ENCODE measurements at places on chromosomes 3 and 15.
A peak's percentile ranks its signal among the peaks of the same experiment; 100 is the strongest.

DNA sequence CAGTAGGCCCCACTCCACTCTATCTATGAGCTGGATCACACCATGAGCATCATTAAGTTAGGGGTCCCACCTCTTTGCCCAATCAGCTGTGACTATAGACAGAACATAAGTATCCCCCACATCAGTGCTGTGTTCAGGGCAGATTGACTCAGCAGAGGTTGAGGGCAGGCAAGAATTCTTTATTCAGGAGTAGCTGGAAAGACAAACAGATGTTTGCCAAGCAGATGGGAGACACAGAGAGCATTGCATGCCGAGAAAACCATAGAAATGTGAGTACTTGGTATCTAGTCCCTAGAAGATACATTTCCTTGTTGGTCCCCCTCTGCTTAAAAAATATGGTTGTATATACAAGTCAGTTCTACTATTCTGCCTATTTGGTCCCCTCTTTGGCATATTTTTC is 440.8 kb downstream of the RAP2B start:
- no peak for DNase-seq

- DNase-seq = peak; percentile 89
Observed at GRCh38 chr15:41811432-41812195, 16.3 kb upstream of the JMJD7 start.

DNA sequence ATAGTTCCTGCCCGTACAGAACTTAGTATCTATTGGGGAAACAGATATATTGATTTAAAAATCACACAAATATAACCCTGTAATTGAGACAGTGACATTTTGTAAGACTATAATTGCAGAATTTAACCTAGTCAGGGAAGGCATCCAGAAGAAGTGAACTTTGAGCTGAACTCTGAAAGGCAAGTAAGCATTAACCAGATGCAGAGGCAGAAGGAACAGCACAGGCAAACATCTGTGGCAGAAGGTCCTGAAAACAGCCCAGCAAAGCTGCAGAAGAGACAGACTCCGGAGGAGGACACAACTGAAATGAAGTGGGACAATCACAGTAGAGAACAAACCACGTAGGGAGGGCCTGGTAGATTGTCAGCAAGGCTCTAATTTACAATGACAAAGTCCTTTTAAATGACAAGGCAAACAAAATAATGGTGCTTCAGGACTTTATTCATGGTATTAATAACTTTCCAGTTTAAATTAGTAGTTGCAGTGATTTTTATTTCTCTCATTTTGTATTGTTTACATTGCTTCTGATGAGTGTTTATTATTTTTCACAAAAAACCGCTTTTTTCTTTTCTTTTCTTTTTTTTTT is 14.5 kb downstream of the BCL2A1 start:
- no peak for DNase-seq

DNA sequence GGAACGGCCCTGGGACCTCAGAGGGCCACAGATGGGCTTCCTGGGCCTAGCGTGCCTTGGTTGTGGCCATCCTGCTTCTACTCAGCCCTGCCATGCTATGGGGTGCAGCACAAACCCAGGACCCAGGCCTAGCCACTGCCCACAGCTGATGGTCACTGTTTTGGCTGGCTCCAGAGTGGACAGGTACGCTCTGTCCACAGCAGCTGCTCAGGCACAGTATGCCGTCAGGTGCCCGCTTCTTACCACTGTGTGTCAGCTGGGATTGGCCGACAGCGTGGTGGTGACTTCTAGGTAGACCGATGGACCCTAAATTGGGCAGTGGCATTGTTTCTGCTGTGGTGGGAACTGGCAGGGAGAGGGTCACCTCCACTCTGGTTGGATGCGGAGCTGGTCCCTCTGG is 47.3 kb downstream of the KLF13 start:
- DNase-seq = no peak

GRCh38 chr3:170705131-170705530 is 119.3 kb upstream of the SLC7A14 start:
- DNase-seq = no peak

- DNase-seq = no peak
Observed at GRCh38 chr3:100902572-100902971, 90.6 kb downstream of the ABI3BP start.

- no peak for DNase-seq
Observed at GRCh38 chr3:152998591-152998990, 163.4 kb upstream of the RAP2B start.

DNA sequence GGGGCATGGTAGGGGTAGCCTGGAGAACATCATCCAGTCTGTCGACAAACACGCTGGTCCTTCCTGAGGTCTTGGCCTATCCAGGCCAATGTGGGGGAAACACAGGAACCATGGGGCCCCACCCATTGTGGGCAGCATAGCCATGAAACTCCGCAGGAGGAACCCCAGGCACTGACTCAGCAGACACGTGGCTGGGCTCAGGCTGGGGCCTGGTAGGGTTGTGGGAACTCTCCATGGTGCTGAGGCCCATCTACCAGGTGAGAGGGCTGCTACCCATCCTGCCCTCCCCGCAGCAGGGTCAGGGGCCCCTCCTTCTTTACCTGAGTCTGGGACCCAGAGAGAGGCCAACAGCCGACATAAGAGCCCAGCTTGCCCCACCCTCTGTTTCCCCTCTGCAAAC is 22.6 kb upstream of the CACNA2D2 start:
- no peak for DNase-seq

GRCh38 chr3:196193133-196193735 is 18.0 kb downstream of the ZDHHC19 start:
- no peak for DNase-seq

DNA sequence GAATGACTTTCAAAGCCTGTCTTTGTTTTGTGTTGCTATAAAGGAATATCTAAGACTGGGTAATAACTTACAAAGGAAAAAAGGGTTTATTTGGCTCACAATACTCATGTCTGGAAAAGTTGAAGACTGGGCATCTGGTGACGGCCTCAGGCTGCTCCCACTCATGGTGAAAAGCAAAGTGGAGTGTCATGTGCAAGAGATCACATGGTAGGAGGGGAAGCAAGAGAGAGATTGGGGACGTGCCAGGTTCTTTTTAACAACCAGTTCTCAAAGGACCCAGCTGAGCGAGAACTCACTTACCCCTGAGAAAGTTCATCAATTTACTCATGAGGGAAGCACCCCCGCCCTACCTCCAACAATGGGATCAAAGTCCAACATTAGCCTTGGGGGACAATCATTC is 929.4 kb downstream of the ROBO1 start:
- DNase-seq = no peak

GRCh38 chr3:32948625-32949445 is 2.6 kb upstream of the CCR4 start:
- no peak for DNase-seq

DNA sequence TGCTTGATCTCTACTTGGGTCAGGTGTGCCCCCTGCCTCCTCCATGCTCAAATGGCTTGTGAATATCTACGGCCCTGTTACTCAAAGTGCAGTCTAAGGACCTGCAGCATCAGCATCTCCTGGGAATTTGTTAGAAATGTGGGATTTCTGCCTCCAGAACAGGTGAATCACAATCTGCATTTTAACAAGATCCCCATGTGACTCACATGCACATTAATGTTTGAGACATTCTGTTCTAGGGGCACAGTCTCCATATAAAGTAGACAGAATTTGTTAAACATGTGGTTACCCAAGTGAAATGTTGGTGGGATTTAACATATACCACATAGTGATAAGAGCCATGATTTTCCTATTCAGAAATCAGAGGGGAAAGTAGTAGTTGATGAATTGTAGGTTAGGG is 256.2 kb downstream of the NR1D2 start:
- no peak for DNase-seq

- no peak for DNase-seq
Observed at GRCh38 chr3:40713795-40714194, 189.0 kb downstream of the ZNF621 start.

- DNase-seq = no peak
Observed at GRCh38 chr3:141223673-141224166, 7.9 kb upstream of the PXYLP1 start.

DNA sequence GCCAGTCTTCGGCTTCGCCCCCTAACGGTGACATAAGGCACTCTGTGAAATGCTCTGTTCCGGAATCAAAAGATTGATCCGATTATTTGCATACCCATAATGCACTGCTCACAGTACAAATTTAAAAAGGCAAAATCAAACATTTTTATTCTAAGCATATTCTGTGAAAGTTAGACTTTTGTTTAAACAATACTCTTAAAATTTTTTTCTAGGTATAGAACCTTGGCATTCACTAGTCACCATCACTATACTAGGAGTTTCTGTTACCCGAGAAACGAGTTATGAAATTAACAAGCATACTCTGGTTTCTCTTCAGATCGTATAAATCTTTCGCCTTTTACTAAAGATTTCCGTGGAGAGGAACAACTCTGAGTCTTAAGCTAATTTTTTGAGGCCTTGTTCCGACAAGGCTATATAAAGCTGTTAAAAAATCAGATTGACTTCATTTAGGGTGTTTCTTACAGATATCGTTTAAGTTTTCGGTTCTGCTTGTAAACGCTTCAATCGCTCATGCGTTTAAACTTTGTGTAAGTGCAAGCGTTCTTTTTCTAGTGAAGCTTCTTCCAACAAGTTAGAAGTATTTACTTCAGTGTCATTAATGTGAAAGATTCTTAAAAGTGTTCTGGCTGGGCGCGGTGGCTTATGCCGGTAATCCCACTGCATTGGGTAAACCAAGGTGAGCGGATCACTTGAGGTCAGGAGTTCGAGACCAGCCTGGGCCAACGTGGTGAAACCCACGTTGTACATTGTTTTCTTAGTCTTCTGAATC is at the start of gene RNU5B-1:
Gene RNU5B-1, plus strand, starts transcription at position 297 of the 769 bp plus-strand sequence.
- peak; percentile 76 for DNase-seq

GRCh38 chr3:30428251-30428650 is 178.2 kb upstream of the TGFBR2 start:
- DNase-seq = no peak

DNA sequence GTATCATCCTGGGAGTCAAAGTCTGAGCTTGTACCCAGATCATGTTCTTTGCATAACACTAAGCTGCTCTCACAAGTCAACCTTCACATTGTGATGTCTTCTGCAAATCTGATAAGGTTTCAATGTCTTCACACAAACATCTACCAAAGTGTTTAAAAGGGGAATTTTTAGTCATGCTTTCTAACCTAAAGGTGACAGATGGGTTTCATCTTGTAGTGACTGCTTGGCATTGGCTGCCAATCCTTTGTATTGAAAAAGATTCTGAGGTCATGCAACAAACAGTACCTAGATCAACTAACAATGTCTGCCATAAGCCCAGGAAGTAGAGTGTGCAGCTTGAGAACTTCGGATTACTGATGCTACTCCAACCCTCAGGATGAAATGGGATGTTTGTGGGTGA is 43.6 kb upstream of the DIPK2A start:
- DNase-seq = no peak

DNA sequence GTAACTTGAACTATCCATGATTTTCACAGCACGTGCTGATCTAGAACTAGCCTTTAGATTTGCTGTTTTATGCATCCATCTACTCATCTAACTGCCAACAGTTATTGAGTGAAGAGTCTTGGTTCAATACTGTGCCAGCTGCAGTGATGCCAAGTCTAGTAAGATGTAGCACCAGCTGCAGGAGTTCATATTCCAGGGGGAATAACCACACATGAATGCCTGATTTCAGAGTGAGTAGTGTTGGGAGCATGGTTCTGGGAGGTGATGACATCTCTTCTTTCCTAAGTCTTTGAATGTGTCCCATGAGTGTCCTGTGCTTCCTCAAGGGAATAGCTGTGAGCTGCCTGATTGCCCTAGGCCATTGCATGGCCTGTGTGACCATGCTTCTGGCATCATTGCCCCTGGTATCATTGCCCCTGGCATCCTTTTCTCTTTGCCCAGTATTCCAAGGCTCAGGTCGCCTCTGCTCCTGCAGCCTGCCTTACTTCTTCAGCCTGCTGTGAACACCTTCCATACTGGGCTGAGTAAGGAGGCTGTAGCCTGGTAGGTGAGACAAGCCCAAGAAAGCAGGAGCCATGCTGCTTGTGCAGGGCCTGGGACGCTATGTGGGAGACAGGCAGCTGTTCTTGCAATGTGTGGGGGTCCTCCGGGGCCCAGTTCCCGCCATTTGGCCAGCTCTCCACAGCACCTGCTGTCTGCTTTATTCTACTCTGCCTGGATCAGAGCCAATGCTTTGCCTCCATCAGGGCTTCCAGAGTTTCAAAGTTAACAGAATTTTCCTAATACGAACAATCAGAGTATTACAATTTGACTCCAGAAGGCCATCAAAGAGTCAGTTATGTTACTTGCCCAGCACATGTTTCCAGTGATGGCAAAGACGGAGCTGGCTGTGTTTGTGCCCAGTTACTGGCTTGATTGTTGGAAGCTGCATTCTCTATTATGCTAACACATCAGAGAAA is 73.2 kb downstream of the CLSTN2 start:
- DNase-seq = no peak

DNA sequence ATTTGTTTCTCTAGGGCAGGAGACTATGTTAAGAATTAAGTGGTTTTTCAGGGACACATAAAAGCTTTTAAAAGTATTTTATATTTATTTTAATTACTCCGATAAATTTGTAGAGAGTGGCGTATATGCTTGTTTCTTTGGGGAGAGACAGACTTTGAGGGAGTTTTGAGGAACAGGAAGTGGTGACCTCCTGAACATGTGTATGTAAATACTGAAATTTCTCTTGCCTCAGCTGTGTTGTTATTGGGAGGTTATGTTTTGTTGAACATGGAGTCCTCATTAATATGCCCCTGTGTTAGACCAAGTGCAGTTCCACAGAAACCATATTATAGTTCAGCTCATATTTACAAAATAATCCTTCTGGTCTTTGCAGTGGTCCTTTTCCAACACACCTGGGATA is 41.8 kb upstream of the UTS2B start:
- DNase-seq = no peak

DNA sequence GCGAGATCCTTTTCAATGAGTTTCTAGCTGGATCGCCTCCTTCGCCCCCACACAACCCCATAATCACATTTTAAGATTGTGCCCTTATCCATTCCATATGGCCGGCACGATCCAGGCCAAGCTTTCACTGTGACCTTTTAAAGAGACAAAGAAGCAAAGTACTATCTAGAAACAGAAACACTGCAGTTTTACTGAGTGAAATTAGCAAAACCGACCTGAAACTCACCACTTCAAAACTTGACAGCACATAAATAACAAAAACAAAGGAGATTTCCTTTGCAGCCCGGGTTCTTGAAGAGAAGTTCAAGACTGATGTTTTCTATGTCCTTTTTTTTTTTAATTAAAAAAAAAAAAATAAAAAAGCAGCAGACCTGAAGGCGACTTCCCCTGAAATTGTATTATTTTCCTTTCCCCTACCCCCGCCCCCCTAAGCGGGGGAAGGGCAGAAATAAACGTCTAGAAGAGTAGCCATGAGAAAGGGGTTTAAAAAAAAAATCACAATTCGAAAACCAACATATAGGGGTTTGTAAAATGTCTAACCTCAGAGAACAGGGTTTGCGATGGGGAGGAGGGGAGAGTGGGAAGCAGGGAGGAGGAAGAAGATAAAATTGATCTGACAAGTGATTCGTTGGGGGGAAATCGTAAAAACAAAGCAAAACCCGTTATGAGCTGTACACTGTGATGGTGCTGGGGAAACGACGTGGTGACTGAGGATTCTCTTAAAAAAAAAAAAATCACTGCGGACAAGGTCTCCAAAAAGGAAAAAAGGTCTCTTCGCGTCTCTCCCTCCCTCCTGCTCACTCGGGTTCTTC is 1.5 kb downstream of the SATB1 start:
- peak; percentile 35 for DNase-seq

- DNase-seq = no peak
Observed at GRCh38 chr15:101266787-101267186, 10.5 kb downstream of the SELENOS start.

Measured in ovary (tissue), 10 donors.